ENCODE measurements at places on chromosomes 1 and 21. TPM values are rescaled to one million over a fixed set of nuclear protein-coding genes. Genes with fewer than 3 reads are reported as not detected.

- H3K36me3 ChIP-seq: peaks cover 5% of the 10 kb centered on the region
- no peaks in the 10 kb centered on the region for H3K27me3 ChIP-seq
- H3K27ac ChIP-seq: peak overlapping the region; percentile 99
- H3K4me3 ChIP-seq: peak overlapping the region; percentile 72
- no peak for DNase-seq
These were observed 61.5 kb downstream of the SKI start for GRCh38 chr1:2289607-2290006.

GRCh38 chr1:28564310-28564709 is 11.4 kb downstream of the TRNAU1AP start:
- H3K36me3 ChIP-seq: peaks cover 34% of the 10 kb centered on the region
- H3K27ac ChIP-seq: no peak overlapping the region
- DNase-seq: no peak
- H3K4me3 ChIP-seq: no peak overlapping the region
- no peaks in the 10 kb centered on the region for H3K4me1 ChIP-seq

Gene RBP7
- not detected for total RNA-seq

DNA sequence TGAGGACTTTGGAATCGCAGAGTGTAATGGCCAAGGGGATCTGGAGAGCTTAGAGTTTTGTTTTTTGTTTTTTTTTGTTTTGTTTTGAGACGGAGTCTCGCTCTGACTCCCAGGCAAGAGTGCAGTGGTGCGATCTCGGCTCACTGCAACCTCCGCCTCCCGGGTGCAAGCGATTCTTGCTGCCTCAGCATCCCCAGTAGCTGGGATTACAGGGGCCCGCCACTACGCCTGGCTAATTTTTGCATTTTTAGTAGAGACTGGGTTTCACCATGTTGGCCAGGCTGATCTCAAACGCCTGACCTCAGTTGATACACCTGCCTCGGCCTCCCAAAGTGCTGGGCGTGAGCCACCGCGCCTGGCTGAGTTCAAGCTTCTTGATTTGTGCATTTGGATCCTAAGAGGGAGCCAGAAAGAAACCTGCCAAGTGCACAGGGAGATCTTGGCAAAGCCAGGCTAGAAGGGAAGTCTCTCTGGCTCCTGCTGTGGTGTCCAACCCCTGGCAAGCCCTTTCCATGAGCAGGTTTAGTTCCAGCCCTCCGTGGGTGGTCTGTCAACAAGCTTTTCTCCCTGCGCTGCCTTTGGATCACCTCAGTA is 852 bp downstream of the FAAH start:
- peak overlapping the region; percentile 25 for H3K4me3 ChIP-seq
- peaks cover 5% of the 10 kb centered on the region for H3K4me1 ChIP-seq
- no peak for DNase-seq
- peaks cover 22% of the 10 kb centered on the region for H3K27me3 ChIP-seq

- H3K27ac ChIP-seq: no peak overlapping the region
- no peak for DNase-seq
- no peaks in the 10 kb centered on the region for H3K36me3 ChIP-seq
- no peaks in the 10 kb centered on the region for H3K27me3 ChIP-seq
These were observed 6.1 kb upstream of the SPSB1 start for GRCh38 chr1:9286556-9286955.

GRCh38 chr1:213519098-213519497 is 468.1 kb downstream of the RPS6KC1 start:
- no peak overlapping the region for H3K27ac ChIP-seq
- no peak for DNase-seq
- H3K36me3 ChIP-seq: no peaks in the 10 kb centered on the region
- no peak overlapping the region for H3K4me3 ChIP-seq
- H3K27me3 ChIP-seq: peaks cover 18% of the 10 kb centered on the region

Gene DNALI1
- total RNA-seq: not detected

DNA sequence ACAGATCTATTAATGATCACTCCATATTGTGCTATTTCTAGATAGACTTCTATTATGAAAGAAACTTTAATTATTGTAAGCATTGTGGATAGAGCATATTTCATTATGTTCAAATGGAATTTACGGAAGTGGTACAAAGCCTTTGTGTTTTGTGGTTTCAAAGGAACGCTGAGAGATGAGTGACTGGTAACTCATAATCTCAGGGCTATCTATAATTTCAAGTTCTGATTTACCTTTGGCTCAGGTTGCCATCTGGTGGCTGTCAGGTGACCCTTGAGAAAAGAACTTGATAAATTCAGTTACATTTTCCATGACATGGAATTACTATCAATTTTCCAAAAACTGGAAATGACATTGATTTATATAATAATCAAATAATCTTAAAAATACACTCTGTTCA is 12.2 kb downstream of the NTNG1 start:
- H3K27me3 ChIP-seq: peaks cover 22% of the 10 kb centered on the region
- H3K4me3 ChIP-seq: no peak overlapping the region
- no peaks in the 10 kb centered on the region for H3K36me3 ChIP-seq
- DNase-seq: peak; percentile 8
- no peak overlapping the region for H3K27ac ChIP-seq

GRCh38 chr1:197285526-197286205 is 17.6 kb downstream of the CRB1 start:
- no peaks in the 10 kb centered on the region for H3K4me1 ChIP-seq
- H3K27ac ChIP-seq: no peak overlapping the region
- DNase-seq: peak; percentile 5
- H3K4me3 ChIP-seq: no peak overlapping the region

- no peaks in the 10 kb centered on the region for H3K36me3 ChIP-seq
- no peak overlapping the region for H3K27ac ChIP-seq
- no peaks in the 10 kb centered on the region for H3K4me1 ChIP-seq
- H3K4me3 ChIP-seq: no peak overlapping the region
- H3K27me3 ChIP-seq: peaks cover 24% of the 10 kb centered on the region
These were observed 50.5 kb upstream of the PRELP start for GRCh38 chr1:203424861-203425662.

Gene HLX
- total RNA-seq: 0.12 TPM

DNA sequence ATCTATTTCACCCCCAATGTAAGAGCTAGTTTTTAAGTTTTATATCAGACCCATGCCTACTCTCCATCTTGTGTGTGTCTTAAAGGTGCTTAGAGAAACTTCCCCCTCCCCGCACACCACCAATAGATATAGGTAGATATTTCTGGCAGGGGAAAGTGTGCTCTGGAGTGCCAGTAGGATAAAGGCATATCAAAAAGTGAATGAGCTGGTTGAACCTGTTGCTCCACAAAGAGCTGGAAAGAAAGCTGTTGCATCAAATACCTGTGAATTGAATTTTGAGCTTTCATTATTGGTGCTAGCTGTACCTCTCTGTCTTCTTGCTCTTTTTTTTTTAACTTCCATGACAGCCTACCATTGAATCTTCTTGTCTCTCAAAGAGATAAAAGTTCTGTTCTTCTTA is 32.8 kb downstream of the ARID1A start:
- no peak overlapping the region for H3K4me3 ChIP-seq
- H3K36me3 ChIP-seq: peaks cover 34% of the 10 kb centered on the region
- no peak overlapping the region for H3K27ac ChIP-seq

DNA sequence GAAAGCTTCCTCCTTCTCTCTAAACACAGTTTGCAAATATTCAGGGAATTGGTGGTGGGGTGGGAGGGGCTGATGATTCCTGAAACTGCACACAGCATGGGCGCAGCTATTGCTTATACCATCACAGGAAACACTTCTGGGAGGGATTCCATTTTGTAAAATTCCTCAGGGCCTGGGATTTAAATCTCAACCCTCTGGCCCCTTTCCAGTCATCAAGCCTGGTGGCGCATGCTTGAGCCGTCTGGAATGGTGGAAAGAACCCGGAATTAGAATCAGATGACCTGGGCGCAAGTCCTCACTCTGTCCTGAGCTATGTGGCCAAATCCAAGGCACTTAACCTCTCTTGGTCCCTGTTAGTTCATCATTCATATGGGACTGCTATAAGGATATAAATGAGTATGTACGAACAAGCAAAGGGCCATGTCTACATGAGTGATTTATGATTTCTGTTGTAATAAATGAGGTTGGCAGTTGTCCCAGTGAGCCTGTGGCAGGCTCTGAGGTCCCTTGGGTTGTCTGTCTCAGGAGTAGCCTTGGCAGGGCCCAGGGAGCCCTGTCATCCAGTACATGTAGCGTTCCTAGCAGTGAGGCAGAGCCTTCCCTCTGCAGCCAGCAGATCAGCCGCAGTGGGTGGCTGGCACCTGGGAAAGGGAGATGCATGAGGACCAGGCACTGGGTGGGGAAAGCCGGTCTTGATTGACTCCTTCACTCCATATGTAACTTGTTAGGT is 72.0 kb downstream of the MAN1C1 start:
- no peak overlapping the region for H3K27ac ChIP-seq
- no peaks in the 10 kb centered on the region for H3K27me3 ChIP-seq
- H3K4me3 ChIP-seq: no peak overlapping the region
- no peak for DNase-seq

GRCh38 chr1:67723620-67724019 is 38.6 kb downstream of the GADD45A start:
- no peak overlapping the region for H3K4me3 ChIP-seq
- H3K27ac ChIP-seq: no peak overlapping the region
- DNase-seq: peak; percentile 58
- no peaks in the 10 kb centered on the region for H3K36me3 ChIP-seq
- no peaks in the 10 kb centered on the region for H3K27me3 ChIP-seq

DNA sequence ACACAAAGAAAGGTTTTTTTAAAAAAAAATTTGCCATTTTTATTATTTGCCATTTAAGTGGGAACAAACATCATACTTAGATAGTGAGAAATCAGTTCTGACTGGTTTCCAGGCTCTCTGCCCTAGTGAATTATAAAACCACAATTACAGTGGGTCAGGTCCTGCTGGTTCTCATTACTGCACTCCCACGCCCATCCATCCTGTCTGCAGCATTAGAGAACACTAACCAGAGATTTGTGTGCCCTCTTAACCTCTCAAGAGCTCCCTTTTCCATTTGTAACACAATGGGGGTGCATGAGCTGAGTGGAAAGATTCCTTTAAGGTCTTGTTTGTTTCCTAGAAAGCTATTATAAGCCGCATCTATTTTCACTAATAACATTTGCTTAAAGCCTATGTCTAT is 489.3 kb downstream of the AMY1C start:
- H3K27ac ChIP-seq: no peak overlapping the region
- H3K36me3 ChIP-seq: no peaks in the 10 kb centered on the region
- H3K4me1 ChIP-seq: no peaks in the 10 kb centered on the region

Gene OR2T35
- total RNA-seq: not detected

Gene RGS7
- not detected for total RNA-seq

GRCh38 chr1:86155807-86156565 is 586 bp downstream of the COL24A1 start:
- peaks cover 2% of the 10 kb centered on the region for H3K4me1 ChIP-seq
- peak overlapping the region; percentile 11 for H3K4me3 ChIP-seq
- no peaks in the 10 kb centered on the region for H3K36me3 ChIP-seq
- peaks cover 36% of the 10 kb centered on the region for H3K27me3 ChIP-seq
- no peak for DNase-seq
- no peak overlapping the region for H3K27ac ChIP-seq

DNA sequence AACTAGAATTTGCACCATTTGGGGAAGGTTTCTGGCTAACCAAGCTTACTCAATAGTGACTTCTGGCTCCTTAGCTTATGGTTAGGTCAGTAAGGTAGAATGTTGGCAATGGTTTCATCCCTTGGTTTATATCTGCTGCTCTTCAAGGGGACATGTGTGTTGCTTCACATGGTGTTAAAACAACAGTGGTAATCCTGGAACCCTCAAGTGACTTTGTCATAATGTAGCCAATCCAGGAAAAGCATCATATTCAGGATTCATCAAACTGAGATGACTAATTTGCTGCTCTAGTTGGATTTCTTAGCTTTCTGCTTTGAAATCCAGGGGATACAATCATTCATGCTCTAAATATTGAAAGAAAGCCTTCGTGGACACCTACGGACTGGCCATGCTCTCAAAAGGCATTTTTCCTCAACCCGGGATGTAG is 108.7 kb downstream of the RGL1 start:
- H3K27ac ChIP-seq: no peak overlapping the region
- no peak for DNase-seq
- peaks cover 27% of the 10 kb centered on the region for H3K4me1 ChIP-seq
- H3K27me3 ChIP-seq: no peaks in the 10 kb centered on the region
- peaks cover 6% of the 10 kb centered on the region for H3K36me3 ChIP-seq
